ELR (cell line): ENCODE measurements at places on chromosomes 5 and 9.
A peak's percentile ranks its signal among the peaks of the same experiment; 100 is the strongest.

DNA sequence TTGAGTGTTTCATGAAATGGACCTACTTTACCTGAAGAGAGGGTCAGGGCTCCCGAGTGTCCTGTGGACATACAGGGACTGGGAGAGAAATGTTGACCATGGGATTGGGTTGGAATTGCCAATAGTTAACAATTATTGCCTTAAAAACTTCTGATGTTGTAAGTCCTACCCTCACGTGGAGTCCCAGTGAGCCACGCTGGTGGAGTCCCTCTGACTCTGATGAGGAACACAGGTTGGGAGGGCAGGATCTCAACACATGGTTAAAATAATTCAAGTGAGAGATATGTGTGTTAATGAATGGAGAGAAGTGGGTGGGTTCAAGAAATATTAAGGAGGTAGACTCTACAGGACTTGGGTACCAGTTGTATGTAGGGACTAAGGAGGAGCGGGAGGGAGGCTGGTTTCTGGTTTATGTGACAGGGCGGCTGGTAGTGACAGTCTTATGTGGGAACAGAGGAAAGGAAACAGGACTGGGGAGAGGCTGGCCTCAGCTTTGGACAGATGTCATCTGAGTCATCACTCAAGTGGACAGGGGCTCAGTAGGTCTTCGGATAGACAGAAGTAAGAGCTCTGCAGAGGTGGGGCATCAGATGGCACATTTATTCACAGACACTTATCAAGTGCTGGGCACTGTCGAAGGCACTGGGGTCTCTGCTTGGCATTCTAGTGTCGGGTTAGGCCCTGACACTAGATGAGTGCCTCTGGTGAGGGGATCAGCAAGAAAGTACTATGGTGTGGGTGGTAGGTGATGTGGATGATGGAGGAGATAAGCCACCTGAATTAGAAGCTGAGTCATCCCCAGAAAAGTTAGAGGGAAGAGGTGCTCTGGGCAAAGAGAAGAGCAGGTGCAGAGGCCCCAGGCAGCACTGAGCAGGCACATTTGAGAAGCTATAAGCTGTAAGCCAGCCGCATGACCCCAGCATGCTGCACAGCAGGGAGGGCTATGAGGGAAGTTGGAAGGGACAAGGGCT is 27.2 kb downstream of the MAML1 start:
- no peak for DNase-seq

DNA sequence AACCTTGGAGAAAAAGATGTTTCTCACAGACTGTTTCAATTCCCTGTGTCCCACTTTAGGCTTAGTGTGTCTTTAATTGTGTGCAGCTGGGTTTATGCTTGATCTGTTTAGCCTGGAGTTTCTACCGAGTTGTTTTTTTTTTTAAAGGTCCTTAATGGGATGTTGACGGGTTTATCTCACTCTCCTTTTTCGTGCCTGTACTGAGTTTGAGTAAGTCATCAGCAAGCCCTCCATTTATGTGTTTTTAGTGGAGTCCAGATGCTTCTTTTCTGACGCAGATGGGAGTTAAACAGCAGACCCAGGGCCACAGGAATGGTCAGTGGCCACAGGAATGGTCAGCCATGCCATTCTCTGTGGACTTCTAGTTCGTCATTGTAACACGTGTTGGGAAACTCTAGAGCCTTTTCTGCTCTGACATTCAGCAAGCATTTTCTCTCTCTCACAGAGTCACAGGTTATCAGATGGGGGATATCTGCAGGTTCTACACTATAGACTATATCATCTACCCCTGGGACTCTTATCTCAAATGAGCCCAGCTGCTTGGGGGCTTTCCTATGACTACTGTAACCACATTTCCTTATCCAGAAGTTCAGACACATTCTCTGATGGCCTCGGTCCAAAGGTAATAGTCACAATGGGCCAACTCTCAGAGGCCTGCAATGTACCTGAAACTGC is 190.5 kb downstream of the TTLL11 start:
- peak; percentile 84 for DNase-seq

DNA sequence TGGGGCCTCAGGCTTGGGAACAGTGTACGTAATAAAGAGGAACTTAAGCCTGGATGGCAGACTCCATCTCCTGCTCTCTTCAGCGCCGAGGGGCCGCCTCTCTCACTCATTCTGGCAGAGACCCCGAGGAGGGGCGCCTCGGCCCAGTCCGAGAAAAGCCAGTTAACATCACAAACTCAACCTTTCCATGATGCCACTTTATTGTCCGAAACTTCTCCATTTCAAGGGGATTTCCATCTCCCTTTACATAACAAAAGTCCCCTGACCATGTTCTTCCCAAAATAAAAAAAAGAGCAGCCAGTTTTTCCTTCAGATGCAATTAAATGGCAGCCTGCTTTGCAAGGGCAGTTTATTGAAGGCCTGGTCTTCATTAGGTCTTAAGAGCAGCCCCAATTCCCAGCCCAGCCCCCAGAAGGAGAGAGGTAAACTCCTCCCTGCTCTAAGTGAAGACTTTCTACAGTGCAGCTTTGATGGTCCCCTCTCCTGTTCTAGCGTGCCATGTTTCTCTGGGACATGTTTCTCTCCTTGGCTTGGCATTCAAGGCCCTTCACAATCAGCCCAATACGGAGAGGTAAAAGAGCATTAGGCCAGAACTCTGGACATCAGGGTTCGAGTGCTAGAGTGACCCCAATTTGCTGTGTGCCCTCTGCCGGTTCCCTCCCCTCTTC is 19.5 kb upstream of the RAB14 start:
- DNase-seq = no peak

DNA sequence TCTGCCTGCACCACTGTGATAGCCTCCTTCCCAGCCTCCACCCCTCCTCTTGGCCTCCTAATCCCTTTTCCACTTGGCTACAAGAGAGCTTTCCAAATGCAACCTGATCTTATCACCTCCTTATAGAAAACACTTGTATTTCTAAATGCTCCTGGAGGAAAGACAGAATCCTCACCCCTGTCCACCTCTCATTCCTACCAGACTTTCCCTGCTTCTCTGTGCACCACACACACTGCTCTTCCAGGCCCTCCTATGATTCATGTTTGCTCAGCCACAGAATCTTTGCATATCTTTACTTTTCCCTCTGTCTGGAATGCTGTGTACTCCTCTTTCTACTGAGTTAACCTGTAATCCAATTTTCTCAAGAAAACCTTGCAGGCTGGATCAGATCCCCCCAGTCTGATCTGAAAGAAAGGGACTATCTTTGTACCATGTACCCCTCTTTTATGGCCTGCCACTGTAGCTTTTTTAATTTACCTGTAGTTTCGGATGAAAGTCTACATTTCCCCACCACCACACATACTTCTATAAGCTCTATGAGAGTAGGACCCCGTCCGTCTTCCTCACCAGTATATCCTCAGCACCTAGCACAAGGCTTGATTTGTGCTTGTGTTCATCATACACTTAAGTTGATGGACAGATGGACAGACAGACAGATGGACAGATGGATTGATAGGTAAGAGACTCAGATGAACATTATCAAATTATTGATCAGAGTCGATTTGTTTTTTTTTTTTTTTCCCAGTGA is 95.3 kb downstream of the GALNT10 start:
- DNase-seq = peak; percentile 77

GRCh38 chr5:128572930-128573319 is 34.9 kb upstream of the FBN2 start:
- DNase-seq = no peak

DNA sequence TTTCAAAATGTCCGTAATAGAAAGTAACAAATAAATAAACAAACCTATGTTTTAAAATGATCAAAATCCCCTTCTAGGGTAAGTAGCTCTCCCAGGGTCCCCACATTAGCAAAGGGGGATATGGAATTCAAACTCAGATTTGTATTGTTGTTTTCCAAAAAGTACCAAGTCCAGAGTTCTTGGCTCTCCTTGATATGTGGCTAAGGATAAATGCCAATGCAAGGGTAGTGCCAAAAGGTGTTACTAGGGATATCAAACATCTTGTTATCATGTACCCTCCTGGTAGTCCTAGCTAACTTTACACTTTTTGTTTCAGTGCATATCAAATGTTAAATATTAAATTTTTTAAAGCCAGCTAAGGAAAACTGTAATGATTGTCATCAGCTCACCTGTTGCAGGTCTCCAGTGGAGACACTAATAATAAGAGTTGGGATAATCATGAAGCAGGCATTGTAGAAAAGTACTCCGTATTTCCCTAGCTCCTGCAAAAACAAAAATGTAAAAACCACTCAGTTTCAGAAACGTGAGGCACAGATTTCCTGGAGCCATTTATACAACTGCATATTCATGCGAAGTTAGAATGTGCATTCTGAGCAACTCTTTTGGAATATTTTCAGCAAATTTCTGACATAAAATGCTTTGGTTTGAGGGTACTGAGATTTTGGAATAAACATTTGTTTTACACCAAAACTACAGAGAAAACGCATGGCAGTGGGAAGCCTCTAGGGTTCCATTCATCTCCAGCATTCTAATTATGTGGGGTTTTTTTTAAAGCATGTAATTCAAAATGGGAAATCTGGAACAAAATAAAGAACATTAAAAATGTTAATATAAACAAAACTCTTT is 39.8 kb downstream of the SLC35D2 start:
- DNase-seq = no peak

DNA sequence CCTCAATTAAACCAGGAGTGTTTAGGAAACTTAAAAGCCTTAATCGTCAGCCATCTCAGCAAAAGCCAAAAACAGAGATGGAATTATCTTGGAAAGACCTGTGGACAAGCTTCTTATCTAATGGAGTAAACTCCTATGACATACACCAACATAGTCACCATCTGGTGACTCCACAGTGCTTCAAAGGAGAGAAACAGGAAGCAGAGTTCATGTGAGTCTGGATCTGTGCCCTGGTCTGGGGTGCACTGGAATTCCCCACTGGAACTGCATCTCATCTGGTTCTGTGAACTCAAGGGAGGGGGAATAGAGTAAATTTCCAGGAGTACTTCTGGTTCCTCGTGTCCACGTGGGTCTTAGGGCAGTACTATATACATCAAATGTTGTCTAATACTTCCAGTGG is 36.3 kb upstream of the KCNN2 start:
- peak; percentile 55 for DNase-seq

- DNase-seq = no peak
Measured at GRCh38 chr5:172371684-172372083, 82.6 kb downstream of the SH3PXD2B start.

DNA sequence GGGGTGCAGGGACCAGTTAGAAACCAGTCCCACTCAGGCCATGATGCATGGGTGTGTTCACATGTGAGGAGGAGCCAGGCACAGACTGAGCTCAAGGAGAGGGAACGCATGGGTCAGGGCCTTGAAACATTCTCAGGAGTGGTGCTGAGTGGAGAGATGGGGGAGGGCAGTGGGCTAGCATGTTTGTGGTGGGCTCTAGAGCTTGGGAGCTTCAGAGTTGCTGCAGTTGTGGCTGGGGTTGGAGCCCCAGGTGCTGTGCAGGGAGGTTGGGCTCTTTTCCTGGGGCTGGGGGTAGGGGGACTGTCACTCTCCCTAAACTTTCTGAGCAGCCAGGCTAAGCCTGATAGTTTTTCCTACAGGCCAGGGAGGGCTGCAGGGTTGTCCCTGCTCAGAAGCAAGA is 95.4 kb downstream of the DAB2IP start:
- no peak for DNase-seq

DNA sequence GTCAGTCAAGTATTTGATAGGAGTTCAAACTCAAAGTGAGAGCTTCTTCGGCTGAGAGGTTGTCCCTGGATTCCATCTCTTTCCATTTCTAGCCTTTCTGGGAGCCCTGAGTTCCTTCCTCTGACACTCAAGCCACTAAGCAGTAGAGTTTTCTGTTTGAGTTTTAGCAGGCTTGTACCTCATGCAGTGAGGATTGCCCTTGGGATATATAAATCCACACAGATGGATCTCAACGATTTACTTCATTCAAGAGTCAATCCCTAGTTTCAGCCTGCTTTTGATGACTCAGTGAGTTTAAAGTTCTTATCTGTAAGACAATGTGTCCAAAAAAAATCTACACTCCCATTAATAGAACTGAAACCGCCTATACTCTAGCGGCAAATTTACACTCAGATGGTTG is 2240.9 kb upstream of the WWC1 start:
- no peak for DNase-seq

GRCh38 chr9:114196979-114197622 is 41.8 kb downstream of the COL27A1 start:
- DNase-seq = no peak

GRCh38 chr5:68219161-68219816 is 3.7 kb downstream of the PIK3R1 start:
- no peak for DNase-seq

- DNase-seq = no peak
Measured at GRCh38 chr9:8799206-8799605, 999.6 kb upstream of the DMAC1 start.

- peak; percentile 74 for DNase-seq
Measured at GRCh38 chr5:94218374-94218773, 400.0 kb downstream of the KIAA0825 start.

DNA sequence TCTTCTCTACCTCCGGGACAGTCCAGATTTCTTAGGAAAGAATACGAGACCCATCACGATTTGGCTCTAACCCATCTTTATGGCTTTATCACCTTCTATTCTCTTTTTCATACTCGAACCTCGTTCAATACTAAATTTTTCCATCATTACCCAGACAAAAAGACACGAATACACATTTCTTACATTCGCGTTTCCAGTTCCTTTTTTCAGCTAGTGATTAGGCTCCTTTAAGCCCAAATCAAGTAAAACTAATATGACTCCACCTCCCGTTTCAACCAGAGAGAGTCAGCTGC is 506 bp downstream of the ZBTB6 start:
- no peak for DNase-seq

DNA sequence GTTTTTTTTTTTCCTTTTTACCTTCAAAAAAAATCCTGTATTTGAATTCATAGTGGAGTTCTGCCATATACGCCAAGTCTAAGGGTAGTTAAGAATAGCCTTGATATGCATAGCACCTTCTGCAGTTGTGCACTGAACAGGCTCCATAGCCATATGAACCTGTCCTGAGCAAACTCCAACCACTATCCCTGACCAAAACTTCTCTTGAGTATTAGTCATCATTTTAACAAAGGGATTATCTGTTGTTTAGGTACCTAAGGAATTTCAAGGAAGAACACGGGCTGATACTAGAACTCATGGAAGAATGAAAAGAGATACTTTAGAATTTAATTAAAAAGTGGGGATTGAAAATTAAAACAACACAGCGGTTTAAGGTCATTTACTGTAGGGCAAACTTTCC is 1.9 kb upstream of the FBXO38 start:
- no peak for DNase-seq

GRCh38 chr5:169097374-169098326 is 203.3 kb downstream of the SLIT3 start:
- DNase-seq = peak; percentile 4
